ENCODE measurements at places on chromosomes 1 and 21. TPM values are rescaled to one million over a fixed set of nuclear protein-coding genes. Genes with fewer than 3 reads are reported as not detected.

The WNT2B gene
- 2.0 TPM for total RNA-seq

The KRTAP11-1 gene
- total RNA-seq = not detected

The IL22RA1 gene
- not detected for total RNA-seq

The LRRC7 gene
- total RNA-seq = 159 TPM

The ID3 gene
- 22.4 TPM for total RNA-seq

The WRAP73 gene
- 15.1 TPM for total RNA-seq

The POU3F1 gene
- total RNA-seq = 9.4 TPM

The SLC37A1 gene
- total RNA-seq = 32.2 TPM

The CLEC20A gene
- not detected for total RNA-seq

The NFASC gene
- total RNA-seq = 27.3 TPM

The AMY1A gene
- not detected for total RNA-seq

The CA14 gene
- total RNA-seq = 0.41 TPM

The MTARC1 gene
- 19.6 TPM for total RNA-seq

The LINGO4 gene
- total RNA-seq = not detected

The FAM43B gene
- 0.82 TPM for total RNA-seq

The MYOG gene
- under 0.01 TPM for total RNA-seq

The GJC2 gene
- 0.82 TPM for total RNA-seq

The C1orf87 gene
- not detected for total RNA-seq
